KBM-7 (cell line): ENCODE measurements at places on chromosomes 13 and 19.

GRCh38 chr13:25692099-25692498 is 320.3 kb downstream of the ATP8A2 start:
- DNase-seq: no peak

DNA sequence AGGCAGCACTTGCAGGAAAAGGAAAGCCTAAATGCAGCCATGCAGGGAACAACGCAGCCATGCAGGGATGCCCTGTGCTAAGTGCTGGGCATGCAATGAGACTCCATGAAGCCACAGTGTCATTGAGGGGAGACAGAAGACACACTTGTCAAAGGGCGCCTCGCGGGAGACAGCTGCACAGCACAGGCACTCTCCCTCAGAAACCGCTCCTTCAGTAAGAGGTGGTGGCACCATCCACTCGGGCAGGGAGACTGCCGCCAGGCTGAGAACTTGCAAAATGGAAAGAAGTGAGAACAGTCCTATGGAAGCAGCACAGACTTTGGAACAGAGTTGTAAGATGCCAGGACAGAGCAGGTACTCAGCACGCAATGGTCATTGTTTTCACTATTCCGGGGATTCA is 51.1 kb downstream of the GGACT start:
- no peak for DNase-seq

- DNase-seq: no peak
These were observed 26.9 kb upstream of the ZNF83 start for GRCh38 chr19:52665027-52665426.

GRCh38 chr13:24995225-24995804 is 100.6 kb upstream of the PABPC3 start:
- peak; percentile 83 for DNase-seq

DNA sequence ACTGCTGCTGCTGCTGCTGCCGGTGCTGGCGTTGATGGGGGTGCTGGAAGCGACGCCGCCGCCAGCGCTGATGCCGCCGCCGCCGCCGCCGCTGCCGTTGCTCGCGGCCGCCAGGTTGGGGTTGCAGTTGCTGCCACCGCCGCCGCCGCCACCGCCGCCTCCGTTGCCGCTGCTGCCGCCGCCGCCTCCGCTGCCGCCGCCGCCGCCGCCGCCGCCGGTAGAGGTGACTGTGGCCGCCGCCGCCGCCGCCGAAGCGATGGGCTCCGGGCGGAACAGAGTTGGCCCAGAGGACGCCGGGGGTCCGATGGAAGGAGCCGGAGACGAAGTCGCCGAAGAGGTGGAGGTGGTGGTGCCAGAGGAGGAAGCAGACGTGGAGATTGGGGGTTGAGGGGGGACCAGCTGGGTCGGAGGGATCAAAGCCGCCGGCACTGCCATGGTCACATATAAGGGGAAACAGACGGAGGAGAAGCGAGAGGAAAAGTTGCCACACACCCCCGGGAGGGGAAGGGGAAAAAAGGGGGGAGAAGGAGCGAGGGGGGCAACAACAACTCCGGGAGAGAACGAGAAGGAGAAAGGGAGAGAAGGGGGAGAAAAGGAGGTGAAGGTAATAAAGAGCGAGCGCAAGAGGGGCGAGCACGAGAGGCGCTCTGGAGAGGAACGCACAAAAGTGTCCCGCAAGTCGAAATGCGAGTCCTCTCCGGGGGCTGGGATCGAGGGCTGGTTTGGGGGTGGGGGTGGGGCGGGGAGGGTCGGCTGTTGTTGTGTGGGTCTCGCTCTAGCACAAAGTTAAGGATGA is 471 bp downstream of the DACH1 start:
- peak; percentile 21 for DNase-seq

GRCh38 chr19:48554385-48555091 is 2.6 kb downstream of the SULT2B1 start:
- DNase-seq: no peak

- DNase-seq: no peak
These were observed 7.4 kb upstream of the ZNRF4 start for GRCh38 chr19:5447700-5448311.

DNA sequence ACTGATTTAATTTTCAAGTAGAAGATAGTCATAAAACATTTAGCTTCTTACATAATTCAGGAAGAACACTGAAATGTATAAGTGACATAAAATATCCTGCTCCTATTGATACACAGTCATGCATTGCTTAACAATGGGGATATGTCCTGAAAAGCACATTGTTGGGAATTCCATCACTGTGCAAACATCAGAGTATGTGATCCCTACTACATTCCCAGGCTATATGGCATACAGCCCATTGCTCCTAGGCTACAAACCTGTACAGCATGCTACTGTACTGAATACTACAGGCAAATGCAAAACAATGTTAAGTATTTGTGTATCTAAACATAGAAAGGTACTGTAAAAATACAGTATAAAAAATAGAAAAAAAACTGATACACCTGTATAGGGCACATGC is 723.9 kb upstream of the ARGLU1 start:
- DNase-seq: no peak

GRCh38 chr19:12564016-12564664 is 12.9 kb upstream of the ZNF564 start:
- peak; percentile 95 for DNase-seq

- no peak for DNase-seq
These were observed at the start of gene OLFM4 for GRCh38 chr13:53028637-53029203. Gene OLFM4, plus strand, starts transcription at chr13:53028813. Its CDS starts 24 bp downstream, at chr13:53028837.

- no peak for DNase-seq
These were observed 392.4 kb downstream of the DCT start for GRCh38 chr13:94087100-94087499.

GRCh38 chr13:111976474-111977178 is 90.3 kb upstream of the SOX1 start:
- DNase-seq: no peak

DNA sequence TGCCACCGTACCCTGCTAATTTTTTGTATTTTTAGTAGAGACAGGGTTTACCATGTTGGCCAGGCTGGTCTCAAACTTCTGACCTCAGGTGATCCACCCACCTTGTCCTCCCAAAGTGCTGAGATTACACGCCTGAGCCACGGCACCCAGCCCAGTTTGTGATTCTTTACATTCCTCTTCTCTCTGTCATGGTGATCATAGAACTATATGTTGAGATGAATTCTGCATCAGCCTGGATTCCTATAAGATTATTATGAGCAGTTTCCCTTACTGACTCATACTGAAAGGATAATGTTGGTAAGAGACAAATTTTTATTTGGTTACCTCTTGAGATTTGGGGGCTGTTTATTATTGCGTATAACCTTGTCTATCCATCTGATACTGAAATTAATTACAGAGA is 121.5 kb upstream of the CSNK1A1L start:
- DNase-seq: no peak

- no peak for DNase-seq
These were observed 123.1 kb downstream of the SPRY2 start for GRCh38 chr13:80217614-80218456.

GRCh38 chr19:40134866-40135265 is 44.1 kb upstream of the ZNF780A start:
- DNase-seq: no peak

DNA sequence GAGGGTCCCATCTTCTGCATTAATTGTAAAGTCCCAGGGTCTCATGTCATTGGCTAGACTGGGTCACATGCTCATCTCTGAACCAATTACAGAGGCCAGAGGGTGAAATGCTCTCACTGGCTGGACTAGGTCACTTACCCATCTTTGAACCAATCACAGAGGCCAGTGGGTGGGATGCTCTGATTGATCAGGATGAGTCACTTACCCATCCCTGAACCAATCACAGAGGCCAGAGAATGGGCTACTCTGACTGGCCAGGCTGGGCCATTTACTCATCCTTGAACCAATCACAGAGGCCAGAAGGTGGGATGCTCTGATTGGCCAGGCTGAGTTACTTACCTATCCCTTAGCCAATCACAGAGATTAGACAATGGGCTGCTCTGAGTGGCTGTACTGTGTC is 5.3 kb downstream of the MISP start:
- DNase-seq: peak; percentile 22

- no peak for DNase-seq
These were observed 94.3 kb downstream of the SIPA1L3 start for GRCh38 chr19:38001158-38001781.

DNA sequence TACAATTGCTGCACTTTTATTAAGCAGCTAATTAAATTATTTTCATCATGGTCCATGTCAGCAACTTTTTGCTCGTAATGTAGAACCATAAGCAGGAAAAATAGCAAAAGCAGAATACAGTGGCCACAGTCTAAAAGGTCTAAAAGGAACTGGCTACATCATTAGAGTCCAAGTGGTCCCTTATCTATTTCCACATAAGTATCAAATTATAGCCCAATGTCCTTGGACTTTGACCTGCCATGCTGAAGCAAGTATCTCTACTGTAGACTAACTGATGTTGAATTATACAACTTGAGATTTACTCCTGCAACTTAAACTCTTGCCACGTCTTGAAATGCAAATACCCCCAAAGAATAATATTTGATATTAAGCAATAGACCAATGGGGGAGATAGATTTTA is 68.8 kb downstream of the OXGR1 start:
- DNase-seq: no peak

GRCh38 chr13:50127726-50128291 is 112.6 kb downstream of the KCNRG start:
- no peak for DNase-seq

- DNase-seq: no peak
These were observed 230.1 kb downstream of the DLEU7 start for GRCh38 chr13:50613356-50613831.

GRCh38 chr13:49908637-49909036 is 27.5 kb downstream of the SPRYD7 start:
- peak; percentile 11 for DNase-seq

DNA sequence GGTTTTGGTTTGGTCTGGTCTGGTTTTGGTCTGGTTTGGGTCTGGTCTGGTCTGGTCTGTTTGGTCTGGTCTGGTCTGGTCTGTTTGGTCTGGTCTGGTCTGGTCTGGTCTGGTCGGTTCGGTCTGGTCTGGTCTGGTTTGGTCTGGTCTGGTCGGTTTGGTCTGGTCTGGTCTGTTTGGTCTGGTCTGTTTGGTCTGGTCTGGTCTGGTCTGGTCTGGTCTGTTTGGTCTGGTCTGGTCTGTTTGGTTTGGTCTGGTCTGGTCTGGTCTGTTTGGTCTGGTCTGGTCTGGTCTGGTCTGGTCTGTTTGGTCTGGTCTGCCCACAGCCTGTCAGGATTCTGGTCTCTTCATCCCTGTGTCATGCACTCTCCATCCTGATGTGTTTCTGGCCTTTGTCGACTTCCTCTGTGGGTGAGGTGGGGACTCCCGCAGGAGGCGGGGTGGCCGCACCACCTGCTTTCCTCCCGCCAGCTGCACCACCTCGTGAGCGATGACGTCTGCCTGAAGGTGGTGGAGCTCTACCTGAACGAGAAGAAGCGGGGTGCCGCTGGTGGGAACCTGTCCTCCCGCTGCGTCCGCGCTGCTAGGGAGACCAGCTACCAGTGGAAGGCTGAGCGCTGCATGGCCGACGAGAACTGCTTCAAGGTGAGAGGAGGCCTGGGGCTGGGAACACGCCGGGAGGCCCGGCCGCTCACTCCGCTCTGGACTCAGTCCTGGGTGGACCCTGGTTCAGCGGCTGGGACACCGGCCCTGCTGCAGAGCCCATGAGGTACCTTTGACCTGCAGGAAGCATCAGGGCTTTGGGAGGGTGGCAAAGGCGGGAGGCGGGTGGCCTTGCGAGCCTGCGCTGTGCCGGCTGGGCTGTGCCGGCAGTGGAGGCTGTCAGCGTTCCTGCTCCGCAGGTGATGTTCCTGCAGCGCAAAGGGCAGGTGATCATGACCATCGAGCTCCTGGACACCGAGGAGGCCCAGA is 12.9 kb upstream of the F2RL3 start:
- no peak for DNase-seq

DNA sequence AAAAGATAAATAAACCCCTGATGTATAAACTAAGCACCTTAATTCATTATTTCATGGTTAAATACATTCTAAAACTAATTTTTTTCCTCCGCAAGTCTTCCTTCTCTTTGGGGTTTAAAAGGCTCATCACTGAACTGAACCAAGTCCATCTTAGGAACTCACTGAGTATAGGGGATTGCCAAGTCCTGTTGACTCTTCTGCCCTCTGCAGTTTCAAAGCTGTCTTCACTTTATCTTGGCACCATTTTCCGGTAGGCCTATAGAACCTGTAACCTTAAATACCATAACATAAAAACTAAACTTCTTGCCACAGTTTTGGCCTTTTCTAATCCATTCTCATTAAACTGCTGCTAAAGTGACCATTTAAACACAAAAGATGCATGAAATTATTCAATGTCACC is 66.5 kb upstream of the USPL1 start:
- DNase-seq: peak; percentile 35

- no peak for DNase-seq
These were observed 449.7 kb downstream of the IRS2 start for GRCh38 chr13:109336730-109337129.

GRCh38 chr13:34241332-34241731 is 423.4 kb downstream of the RFC3 start:
- DNase-seq: no peak

- DNase-seq: no peak
These were observed 128.8 kb downstream of the LMO7 start for GRCh38 chr13:75764926-75765310.

DNA sequence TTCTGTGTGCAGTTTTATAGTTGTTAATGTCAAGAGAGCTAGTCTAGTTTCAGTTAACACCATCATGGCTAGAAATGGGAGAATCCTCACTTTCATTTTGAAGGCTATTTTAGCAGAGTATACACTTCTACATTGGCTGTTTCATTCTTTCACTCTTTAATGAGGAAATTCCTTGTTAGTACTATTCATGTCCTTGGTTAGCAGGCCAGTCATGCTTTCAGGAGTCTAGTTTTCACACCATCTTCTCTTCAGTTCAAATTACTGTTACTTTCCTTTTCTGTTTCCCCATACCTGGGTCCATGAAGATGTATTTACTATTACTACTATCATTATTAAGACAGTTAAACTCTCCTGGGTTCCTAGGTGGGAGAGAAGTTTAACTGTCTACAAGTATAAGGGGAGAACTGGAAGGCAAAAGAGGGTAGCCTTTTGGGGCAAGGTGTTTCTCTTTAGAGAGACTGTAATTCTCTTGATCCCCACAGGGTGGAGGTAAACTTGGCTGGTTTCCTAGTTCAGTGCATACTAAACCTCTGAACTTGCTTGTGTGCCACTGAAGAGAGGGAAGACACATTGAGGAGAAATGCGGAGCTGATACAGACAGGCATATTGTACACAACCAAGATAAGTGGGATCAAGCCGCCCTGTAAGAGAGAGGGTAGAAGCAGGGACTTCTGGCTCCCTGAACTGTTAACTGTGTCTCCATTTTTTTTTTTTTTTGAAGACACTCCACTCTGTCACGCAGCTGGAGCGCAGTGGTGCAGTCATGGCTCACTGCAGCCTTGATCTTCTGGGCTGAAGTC is 41.3 kb upstream of the IGFL4 start:
- peak; percentile 53 for DNase-seq

GRCh38 chr13:74151859-74152258 is 17.7 kb upstream of the KLF12 start:
- no peak for DNase-seq

DNA sequence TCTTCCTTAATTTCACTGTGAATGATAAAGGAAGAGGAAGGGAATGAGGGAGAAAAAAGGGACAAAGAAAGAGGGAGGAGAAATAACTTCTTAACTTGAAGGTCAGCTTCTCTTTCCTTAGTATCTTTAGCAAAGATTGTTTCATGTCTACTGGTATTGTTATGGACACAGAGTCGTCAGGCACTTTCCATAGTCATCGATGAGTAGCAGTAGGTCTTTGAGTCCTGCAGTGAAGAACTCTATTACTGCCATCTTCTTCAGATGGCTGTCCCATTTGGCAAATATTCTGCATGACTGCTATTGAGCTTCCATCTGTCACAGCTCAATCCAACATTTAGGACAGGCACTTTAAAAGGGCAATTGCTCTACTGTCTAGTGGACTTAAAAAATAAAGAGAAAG is 2463.1 kb downstream of the PCDH9 start:
- no peak for DNase-seq
